ENCODE measurements at places on chromosomes 12 and 14.
A peak's percentile ranks its signal among the peaks of the same experiment; 100 is the strongest.

DNA sequence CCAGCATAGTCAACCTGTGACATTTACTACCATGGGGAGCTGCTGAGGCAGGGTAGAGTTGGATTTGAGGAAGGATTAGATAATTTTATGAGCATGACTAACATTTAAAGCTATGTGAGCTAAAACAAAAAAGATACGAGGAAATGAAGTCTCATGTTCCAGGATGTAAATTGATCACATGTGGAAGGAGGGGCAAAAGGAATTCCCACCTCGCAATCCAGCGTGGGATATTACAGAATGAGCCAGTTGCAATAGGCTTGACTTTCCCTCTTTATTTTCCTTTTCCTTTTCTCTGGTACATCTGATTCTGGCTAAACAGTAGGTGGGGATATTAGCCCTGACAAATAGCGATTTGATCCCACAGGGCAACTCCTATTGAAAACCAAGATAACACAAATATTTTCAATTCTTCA lies 214.9 kb upstream of the HMGA2 start:
- no peak for DNase-seq

DNA sequence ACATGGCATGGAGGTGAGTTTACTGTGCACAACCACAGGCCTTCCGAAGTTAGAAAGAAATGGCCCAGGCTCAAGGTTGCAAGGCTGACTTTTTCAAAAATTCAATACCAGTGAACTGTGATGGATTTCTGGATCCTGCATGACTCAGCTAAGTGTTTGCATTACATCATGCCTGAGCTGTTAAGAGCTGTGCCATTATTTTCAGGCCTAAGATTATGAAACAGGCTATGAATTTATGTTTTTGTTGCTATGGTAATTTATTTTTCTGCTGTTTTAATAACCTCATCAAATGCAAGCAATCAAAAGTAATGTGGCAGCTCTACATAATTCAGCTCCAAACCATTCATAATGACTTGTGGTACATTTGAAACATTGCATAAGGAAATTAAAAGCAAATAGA lies 457.7 kb upstream of the TMEM132C start:
- peak; percentile 82 for DNase-seq

DNA sequence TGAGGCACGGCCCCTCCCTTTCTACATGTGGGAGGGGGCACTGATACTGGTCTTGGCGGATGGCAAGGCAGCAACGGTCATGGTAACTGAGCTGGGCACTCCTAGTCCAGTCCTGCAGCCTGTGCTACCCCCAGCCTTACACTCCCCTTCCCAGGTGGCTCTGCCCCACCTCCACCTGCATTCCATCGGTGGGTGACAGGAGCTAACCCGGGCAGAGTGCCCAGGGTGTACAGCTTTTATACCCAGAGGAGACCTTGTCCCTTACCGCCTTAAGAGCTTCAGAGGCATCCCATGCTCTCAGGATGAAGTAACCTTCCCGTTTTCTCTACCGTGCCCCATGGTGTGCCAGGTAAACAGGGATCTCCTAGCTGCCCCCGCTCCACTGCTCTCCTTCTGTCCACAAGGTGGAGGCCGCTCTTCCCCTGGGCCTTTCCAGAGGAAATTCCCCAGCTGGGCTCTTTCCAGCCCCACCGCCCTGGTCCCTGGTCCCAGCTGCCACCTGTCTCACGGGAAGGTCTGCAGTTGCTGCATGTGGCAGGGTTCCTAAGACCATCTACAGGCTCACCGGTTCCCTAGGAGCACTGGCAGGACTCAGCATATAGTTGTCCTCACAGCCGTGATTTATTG lies 20.5 kb downstream of the BRI3BP start:
- peak; percentile 73 for DNase-seq

GRCh38 chr14:82642425-82642824 lies 1108.8 kb upstream of the SEL1L start:
- DNase-seq = peak; percentile 79

- DNase-seq = no peak
Observed at GRCh38 chr14:84492685-84493084, 1037.3 kb upstream of the FLRT2 start.

DNA sequence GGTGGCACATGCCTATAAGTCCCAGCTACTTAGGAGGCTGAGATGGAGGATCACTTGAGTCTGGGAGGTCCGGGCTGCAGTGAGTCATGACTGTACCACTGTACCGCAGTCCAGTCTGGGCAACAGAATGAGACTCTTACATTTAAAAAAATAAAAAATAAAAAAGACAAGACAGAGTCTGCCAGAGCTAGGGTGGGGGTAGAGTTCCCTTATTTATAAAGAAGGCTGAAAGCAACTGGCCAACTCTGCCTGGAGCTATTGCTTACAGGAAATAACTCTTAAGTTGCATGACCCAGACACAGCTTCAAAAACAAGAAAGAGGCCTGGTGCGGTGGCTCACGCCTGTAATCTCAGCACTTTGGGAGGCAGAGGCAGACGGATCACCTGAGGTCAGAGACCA lies 31.5 kb downstream of the NUMB start:
- DNase-seq = no peak

- no peak for DNase-seq
Observed at GRCh38 chr12:94763462-94763861, 113.1 kb upstream of the TMCC3 start.

DNA sequence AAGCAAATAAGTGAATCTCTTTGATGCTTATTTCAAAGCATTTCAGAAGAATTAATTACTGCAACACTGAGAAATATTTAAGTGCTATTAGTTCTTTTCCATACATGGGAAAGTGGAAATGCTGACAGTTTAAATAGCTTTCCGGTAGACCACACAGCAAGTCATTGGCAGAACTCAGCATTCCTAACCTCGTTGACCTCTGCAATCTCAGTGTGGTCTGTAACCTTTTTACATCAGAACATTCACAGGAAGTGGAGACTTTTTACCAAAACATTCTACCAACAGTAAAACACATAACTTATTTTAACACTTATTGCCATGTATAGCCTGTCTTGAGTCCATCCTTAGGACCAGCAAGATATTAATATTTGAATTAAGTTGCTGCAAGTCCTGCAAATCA lies 249.5 kb upstream of the DCN start:
- DNase-seq = no peak

- no peak for DNase-seq
Observed at GRCh38 chr12:12367482-12367998, 10.7 kb downstream of the BORCS5 start.

DNA sequence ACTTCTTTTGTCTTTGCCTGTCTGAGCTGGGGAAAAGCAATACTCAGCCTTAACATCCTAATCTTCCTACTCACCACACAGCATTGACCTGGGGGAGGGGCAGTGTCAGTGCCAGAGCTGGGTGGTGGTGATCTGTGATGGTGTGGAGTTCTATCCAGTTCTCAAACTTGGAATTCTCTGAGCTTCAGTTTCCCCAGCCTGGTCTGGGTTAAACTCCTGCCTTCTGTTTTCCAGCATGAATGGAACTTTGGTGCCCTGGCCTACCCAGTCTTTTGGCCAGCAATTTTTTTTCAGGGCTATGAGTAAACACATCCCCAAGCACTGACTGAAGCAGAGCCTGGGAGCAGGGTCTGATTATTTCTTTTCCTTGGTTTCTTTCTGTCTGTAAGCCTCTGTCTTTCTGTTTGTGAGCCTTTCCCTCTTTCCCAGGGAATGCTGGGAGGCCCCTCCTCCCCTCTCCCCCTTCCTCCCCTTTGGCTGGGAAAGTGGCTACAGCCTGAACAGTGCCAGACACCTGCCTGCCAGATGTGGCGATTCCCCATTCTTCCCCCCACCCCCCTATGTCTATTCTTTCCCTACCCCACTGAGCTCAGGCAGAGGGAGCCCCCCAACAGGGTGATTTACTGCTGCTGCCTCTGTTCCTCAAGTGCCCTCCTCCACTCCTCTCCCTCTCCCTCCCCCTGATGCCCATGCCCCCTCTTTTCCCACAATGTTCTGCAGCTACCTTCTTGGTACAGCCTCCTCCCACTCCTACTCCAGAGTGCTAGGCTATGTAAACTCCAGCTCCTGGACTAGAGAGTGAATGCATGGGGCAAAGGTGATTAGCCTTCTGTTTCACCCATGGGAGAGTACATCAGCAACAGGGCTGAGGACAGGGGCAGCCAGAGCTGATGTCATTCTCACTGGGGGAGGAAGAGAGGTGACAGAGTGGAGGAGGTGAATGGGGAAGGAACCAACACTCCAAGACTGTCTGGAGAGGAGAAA lies 11.1 kb downstream of the GPR84 start:
- DNase-seq = peak; percentile 35

DNA sequence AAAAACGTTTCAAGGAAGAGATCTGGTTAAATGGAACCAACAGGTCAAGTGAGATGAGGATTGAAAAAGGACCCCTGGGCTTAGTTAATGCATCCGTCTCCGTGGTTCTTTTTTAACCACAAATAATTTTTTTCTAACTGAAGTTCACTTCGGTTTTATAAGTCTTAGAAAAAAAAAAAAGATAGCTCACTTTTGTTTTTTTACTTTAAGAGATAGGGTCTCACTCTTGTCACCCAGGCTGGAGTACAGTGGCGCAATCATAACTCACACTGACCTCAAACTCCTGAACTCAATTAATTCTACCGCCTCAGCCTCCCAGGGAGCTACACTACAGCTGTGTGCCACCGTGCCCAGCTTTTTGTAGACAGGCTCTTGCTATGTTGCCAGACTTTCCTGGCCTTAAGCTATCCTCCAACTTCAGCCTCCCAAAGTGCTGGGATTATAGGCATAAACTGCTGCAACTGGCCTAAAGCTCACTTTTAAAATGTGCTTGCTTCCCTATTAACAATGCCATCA lies 11.8 kb downstream of the HNRNPC start:
- DNase-seq = no peak

GRCh38 chr12:89815225-89815624 lies 106.6 kb upstream of the ATP2B1 start:
- no peak for DNase-seq

- DNase-seq = no peak
Observed at GRCh38 chr12:704516-705242, 41.4 kb upstream of the NINJ2 start.

DNA sequence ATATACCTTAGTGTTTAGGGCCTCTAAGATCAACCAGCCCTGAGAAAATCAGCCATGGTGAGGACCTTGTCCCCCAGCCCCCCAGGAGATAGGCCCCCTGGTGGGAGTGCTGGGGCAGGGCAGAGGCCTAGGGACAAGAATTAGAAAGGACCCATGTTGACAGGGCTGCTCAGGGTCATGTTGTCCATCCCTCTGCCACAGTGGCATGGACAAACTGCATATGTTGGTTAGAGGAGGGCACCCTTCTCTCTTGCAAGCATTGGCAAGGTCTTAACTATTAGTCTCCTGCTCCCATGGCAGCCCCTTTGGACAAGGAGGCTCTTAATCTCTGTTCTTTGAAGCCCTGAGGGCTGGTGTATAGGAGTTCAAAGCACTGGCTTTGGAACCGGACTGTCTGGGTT lies 755 bp upstream of the PTPN6 start:
- DNase-seq = no peak

DNA sequence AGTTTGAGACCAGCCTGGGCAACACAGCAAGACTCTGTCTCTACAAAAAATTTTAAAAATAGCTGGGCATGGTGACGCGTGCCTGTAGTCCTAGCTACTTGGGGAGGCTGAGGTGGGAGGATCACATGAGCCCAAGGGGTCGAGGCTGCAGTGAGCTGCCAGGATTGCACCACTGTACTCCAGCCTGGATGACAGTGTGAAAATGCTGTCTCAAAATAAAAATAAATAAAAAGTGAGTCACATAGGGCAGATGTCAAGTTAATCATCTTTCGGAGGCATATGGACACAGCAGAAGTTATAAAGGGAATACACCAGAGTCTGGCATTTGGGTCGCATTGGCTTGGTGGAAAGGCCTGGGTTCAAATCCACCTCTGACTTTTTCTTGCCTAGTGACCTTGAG lies 92.7 kb downstream of the PHETA1 start:
- no peak for DNase-seq

- DNase-seq = no peak
Observed at GRCh38 chr12:70408004-70408790, 42.1 kb downstream of the KCNMB4 start.

- DNase-seq = no peak
Observed at GRCh38 chr12:19938031-19938430, 430.3 kb upstream of the PDE3A start.

GRCh38 chr14:103528587-103529382 lies at the start of gene TRMT61A:
TSS of gene TRMT61A (plus strand) at chr14:103529196. CDS start at chr14:103529979, 783 bp downstream.
- DNase-seq = peak; percentile 88

DNA sequence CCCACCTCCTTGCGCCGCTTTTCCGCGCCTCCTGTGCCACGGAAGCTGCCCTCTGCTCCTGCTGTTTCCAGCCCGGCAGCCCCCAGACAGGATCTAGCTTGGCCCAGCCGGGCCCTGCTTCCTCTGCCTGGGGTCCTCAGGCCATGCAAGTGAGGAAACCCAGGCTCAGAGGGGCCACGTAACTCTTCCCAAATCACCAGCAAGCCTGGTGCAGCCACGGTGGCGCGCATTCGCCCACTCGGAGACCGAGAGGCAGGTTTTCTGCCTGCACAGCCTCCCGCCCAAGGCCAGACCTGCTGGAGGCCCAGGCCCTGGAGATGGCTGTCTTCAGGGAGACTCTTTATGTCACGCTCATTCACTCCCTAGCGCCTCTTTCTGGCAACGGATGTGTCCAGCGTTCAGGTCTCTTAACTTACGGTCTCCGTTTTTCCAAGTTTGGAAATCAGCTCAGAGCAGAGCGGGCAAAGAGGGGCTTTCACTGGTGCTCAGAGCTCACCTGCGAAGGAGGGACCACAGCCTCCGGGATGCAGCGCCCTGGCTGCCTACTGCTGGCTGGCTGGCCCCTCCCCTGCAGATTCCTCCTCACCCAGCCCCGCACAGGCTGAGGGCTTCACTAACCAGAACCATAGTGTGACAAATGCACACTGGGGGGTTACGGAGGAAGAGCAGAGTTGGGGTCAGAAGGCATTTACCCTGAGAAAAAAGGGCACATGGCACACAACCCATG lies 20.6 kb upstream of the CEP170B start:
- DNase-seq = no peak

DNA sequence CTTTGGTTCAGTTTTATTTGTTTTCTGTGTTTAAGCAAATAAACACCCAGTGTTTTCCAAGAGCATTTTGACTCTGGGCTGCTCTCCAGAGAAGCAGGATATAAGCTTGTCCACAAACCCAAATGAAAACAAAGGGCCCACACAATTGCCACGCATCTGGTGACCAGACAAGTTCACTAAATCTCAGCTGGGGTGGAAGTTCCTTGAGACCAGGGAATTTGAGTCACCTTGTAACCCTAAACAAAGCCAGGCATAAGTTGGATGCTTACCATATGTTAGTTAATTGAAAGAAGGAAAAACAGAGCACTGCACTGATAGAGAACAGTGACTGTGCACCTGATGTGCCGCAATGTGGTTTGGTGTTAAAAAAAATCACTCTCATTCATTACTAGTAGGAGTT lies 1.6 kb upstream of the TXNRD1 start:
- DNase-seq = no peak

DNA sequence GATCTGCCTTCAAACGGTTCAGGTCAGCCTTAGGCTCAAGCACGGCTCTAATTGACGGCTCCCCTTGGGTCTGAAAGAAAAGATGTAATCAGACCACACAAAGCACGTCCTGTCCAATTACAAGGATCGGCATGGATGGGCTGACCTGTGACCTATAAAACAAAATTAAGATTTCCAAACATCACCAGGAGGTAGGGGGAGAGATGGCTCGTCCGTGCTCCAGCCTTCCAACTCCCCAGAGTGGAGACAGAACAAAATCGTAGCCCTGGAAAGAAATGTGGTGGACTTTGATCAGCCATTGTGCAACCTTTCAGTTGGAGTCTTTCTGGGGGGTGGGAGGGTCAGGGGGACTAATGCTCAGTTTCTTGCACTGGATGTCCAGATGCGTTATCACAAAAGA lies 226.6 kb upstream of the DIO3 start:
- DNase-seq = no peak

GRCh38 chr12:13465635-13466034 lies 269.1 kb downstream of the EMP1 start:
- DNase-seq = no peak

- no peak for DNase-seq
Observed at GRCh38 chr14:60300019-60300418, 51.0 kb downstream of the PPM1A start.
